Suppressor macrophage treated with lipopolysaccharide for 4 hours (primary cell): ENCODE measurements at places on chromosomes 11 and 22.

GRCh38 chr11:34886609-34887008 lies 29.6 kb downstream of the APIP start:
- no peak for DNase-seq

- no peak for DNase-seq
These were observed 20.9 kb upstream of the PARVG start for GRCh38 chr22:44159811-44160210.

DNA sequence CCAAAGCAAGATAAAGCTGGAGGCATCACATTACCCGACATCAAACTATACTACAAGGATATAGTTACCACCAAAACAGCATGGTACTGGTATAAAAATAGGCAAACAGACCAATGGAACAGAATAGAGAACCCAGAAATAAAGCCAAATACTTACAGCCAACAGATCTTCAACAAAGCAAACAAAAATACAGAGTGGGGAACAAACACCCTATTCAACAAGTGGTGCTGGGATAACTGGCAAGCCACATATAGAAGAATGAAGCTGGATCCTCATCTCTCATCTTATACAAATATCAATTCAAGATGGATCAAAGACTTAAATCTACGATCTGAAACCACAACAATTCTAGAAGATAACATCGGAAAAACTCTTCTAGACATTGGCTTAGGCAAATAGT lies 50.0 kb upstream of the CLTCL1 start:
- DNase-seq: no peak

GRCh38 chr22:29632672-29633071 lies 29.2 kb downstream of the NF2 start:
- DNase-seq: no peak

DNA sequence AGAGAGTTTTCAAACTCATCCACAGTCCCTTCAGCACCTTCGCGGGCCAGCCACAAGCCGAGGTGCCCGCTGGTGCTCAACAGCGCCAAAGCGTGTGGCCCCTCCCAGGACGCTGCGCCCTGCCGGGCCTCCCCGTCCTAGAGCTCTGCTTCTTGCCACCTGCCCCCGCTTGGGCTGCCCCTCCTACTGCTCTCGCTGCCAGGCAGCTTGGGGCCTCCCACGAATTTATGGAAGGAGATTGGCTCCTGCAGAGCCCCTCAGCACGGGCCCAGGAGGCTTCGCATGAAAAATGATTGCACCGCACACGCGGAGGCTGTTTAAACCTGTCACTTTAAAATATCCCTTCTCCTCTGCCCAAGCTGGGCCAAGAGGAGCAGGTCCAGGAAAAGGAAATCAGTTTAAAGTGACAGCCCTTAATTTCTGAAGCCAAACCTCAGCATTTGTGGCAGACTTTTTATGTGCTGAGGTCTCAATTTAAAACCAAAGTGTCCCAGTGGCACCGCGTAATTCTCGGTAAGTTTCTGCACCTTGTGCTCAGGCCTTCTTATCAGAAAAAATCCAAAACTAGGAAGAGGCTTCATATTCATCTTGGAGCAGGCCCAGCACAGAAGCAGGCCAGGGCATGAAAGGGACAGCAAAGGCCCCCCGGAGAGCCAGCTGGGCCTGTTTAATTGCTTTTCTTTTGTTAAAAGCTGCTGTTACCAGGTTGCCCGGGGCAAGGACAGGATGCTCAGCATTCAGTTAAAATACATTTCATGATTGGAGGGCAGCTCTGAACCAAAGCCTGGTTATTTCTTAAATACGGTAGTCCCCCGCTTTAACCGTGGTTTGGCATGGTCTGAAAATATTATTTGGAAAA lies 303.6 kb downstream of the OPCML start:
- DNase-seq: no peak

DNA sequence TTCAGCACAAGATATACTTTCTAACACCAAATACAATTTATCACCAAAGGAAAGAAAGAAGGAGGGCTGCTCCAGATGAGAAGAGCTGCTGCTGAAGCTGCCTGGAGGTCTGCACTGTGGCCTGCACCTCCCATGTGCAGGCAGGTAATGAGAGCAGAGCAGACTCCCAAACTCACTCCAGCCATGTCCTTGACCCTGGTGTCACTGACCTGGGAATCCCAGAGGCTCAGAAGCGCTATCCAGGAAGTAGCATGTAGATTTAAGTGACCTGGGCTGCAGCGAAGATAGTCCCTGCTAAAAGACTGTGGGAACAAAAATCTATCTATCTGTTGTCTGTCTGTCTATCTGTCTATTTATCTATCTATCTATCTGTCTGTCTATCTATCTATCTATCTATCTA lies 816.3 kb downstream of the OPCML start:
- no peak for DNase-seq

DNA sequence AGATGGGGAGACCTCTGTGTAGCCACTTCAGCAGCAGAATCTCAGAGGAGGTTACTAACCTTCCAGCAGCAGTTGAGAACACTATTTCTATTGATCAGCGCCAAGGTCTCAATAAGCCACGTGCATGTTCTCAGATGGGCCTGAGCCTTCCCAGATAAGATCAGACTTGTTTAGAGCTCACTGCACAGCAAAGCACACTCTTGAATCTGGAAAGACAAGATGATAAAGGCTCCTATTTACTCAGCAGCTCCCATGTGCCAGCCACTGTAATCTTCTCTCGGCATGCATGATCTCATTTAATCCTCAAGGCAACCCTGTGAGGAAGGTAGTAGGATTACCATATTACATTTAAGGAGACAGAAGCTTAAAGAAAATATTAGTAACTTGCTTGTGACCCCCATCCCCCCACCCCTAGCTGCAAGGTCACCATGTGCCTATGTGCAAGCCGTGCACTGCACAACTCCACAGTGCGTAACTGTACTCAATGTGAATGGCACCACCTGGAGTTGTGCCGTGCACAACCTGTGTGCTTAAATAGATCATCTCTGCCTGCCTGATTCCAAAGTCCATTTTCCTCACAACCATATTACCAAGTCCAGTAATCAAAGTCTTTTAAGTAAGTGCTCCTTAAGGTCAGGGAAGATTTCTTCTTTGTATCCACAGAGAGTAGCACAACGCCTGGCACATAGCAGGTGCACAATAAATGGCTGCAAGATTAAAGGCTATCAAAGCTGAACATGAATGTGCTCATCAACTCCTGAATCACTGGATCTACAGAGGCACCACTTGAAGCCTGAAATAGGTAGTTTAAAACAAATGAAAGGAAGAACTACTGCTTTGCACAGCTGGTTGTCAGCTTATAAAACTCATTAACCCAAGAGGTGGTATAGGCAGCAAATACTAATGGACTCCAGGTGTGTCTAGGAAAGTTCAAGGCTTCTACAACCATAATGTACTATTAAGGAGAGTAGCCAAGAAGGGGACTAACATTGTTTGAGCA lies 293.8 kb downstream of the BUD13 start:
- DNase-seq: no peak

DNA sequence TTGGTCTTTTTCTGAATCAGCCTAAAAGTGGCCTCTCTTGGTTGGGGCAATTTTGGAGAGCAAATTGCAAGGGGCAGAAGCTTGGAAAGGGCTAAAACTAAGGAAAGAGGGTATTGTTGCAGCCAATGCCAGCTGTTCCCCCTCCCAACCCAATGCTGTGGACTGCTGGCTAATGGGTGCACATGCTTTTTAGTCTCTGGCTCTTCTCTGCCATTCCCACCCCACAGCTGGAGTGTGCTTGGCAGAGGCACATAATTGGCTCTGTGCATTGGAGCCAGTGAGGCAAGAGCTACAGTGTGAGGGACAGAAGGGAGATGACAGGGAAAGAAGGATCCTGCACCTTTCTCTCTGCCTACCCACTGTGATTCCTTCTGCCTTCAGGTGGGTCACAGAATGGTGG lies 140.0 kb downstream of the NECTIN1 start:
- DNase-seq: no peak

DNA sequence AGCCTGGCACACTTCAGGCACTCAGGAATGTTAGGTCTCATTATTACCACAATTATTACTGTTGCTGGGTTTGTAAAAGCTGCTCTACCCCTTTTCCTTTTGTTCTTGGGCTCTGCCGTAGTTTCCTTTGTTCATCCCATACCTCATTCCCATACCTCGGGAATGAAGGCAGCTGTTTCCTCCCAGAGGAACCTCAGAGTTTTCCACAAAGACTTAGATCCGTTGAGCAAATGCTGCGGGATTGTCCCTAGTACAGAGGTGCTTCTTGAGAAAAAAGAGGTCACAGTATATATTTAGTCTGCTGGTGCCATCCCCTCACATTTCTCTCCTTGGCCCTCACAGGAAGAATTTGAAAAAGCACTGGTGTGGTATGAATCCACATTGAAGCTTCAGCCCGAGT lies 134.7 kb downstream of the TTC17 start:
- no peak for DNase-seq
